Activated T-cell treated with anti-CD3 and anti-CD28 coated beads for 4 hours (primary cell): ENCODE measurements at places on chromosomes 7 and 10.

DNA sequence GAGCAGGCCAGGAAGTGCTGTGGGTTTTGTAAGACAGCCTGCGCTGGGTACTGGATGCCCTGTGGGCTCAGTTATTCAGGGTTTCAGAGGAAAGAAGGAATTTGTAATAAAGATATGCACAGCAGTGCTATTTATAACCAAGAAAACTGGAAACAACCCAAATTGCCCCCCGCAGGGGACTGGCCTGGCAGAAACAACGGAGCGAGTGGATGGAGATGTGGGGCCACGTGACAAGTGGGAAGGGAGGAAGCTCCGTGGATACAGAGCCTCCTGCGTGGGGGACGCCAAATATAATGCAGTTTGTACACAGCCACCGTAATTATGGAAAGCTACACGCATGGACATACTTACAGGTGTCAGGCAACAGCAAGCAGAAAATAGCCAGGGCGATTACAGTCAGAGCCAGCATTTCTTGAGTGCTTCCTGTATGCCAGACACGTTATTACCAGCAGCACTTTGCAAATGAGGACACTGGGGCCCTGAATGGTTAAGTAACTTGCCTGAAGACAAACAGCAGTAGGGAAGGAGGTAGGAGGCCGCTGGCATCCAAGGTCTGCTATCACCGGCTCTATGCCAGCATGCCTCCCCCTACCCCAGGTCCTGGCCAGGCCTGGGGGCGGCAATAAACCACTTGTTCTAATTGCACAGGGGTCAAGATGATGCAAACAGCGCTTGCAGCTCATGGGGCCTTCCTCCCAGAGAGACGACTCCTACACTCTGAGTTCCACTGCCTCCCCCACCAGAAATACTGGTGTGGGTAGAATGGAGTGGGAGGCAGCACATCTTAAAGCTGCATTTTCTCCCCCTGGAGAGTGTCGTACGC lies 8.7 kb upstream of the CAMK2B start:
- no peak for DNase-seq

- no peak for DNase-seq
Observed at GRCh38 chr7:55030314-55030713, 11.5 kb downstream of the EGFR start.

- DNase-seq = no peak
Observed at GRCh38 chr10:4008676-4009382, 223.8 kb upstream of the KLF6 start.

- no peak for DNase-seq
Observed at GRCh38 chr10:19620811-19621210, 195.4 kb upstream of the PLXDC2 start.

- DNase-seq = no peak
Observed at GRCh38 chr7:104096683-104097082, 107.2 kb upstream of the RELN start.
